ENCODE measurements at places on chromosomes 2 and 18. TPM values are rescaled to one million over a fixed set of nuclear protein-coding genes. Genes with fewer than 3 reads are reported as not detected.
A peak's percentile ranks its signal among the peaks of the same experiment; 100 is the strongest.

DNA sequence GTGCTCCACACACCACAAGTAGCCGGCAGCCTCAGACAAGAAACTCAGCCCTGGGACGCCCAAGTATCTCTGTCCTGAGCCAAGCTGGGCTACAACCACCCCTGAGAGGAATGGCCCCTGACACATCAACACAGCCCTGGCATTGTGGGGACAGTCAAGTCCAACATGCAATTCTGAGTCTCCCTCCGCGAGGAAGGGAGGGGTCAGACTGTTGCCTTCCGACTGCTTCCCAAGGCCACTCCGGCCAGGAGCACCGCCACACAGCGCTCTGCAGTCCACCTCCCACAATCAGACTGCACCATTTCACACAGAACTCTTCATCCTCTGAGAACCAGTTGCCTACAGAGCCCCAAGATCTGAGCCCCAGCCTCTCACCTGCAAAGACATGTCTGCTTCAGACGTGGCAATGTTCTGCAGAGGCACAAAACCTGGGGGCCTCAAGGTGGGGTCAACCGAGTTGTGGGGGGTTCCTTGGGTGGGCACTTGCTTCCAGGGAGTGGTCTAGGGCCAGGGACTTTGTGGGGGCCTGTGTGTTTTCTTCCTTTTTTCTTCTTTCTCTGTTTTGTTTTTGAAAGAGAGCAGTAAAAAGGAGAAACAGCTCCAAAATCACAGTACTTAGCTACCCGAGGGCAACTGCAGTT, 76.7 kb upstream of the SALL3 start:
- no peak for DNase-seq

- DNase-seq: no peak
Observed at GRCh38 chr2:10359731-10360329, 57.1 kb downstream of the HPCAL1 start.

NPPC gene
- total RNA-seq: not detected

DNA sequence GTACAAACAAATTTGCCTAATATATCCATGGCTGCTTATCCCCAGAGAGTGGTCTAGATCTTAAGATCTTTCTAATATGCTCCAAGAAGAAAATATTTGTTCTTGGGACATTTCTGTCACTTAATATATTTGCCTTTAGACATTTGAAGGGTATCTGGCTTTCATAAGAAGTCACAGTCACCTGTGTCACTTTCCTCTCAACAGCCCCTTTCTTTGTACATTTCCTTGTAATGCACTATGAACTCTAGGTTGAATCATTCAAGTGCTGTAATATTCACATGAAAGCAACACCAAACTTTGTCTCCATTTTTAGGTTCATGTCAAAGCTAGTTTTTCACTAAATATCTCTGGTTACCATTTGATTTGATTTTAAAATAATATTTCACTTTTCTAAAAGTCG, 41.4 kb upstream of the NABP1 start:
- DNase-seq: no peak

DNA sequence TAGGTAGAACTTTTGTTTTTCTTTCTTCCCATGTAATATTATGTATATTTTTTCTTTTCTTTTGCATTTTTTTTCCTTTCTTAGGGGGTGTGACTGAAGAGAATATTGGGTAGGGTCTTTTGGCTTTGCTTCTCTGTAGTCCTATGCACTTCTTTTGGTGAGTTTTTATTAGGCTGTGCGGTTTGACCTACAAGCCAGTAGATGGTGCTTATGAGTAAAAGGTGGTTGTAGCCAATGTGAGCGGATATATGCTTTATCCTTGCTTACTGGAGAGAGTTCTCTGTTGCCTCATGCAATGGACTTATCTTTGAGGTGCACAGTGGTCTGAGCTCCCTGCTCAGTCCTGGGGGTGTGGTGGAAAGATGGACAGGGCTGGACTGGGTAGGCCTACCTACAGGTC, 52.7 kb downstream of the DSEL start:
- DNase-seq: no peak

DNER gene
- total RNA-seq: 0.07 TPM

- DNase-seq: peak; percentile 17
Observed at GRCh38 chr2:73987109-73987947, 2.6 kb downstream of the TET3 start.

DNA sequence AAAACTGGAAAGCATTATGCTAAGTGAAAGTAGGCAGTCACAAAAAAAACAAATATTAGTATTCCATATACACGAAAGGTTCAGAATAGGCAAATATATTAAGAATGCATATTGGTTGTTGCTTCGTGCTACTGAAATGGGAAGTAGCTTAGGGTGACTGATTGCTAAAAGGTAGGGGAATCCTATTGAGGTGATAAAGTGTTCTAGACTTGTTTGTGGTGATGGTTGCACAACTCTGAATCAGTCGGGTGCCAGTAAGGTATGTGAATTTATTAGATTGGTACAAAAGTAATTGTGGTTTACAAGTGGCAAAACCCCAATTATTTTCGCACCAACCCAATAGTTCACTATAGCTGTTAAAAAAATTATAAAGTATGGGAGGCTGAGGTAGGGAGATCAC, 20.7 kb downstream of the USP34 start:
- no peak for DNase-seq

GRCh38 chr18:26709897-26710296, 155.6 kb downstream of the AQP4 start:
- no peak for DNase-seq

GRCh38 chr2:203878063-203878462, 10.5 kb downstream of the CTLA4 start:
- DNase-seq: no peak

- DNase-seq: no peak
Observed at GRCh38 chr2:62947403-62947802, 103.2 kb upstream of the OTX1 start.

GRCh38 chr18:2589345-2590068, 18.1 kb downstream of the NDC80 start:
- DNase-seq: no peak

DNA sequence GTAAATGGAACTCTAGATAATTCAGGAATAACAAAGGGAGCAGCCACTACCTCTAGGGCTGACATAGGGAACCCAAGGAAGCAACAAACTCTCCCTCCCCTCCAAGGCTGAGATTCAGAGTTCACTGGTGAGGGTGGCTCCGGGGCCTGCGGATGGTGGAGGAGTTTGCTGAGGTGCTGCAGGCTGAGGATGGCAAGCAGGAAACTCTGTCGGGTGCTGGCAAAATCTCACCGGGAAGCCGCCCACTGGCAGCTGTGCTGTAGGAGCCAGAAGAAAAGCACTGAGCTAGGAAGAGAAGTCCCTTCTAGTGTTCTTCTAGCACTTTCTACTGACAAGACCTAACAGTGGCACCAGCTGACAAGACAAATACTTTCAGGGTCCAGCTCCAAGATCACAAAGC, 12.5 kb upstream of the HAAO start:
- DNase-seq: no peak

Data from pulmonary artery endothelial cell (primary cell).